ENCODE measurements at places on chromosomes 6 and 20.

DNA sequence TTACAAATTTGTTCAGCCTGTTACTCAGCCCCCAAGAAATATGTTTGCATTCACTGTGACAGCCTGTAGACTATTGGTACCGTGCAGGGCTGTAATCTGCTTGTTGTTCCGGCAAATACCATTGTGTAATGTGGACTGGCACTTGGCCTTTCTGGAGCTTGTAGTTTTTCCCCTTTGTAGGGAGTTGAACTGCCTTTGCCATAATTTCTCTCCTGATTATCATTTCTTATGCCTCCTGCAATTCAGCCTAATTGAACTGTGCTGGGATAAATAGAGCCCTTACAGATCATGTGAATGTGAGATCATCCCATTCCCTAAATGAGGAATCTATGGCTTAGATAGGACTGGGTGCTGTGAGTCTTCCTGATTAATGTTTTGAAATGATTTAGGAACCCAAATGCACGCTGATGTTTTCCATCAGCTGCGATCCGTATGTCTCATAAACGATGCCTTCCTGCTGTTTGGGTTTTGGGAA, 185.1 kb downstream of the JARID2 start:
- DNase-seq = no peak

- no peak for DNase-seq
These were observed 62.6 kb downstream of the SRC start for GRCh38 chr20:37408302-37409193.

GRCh38 chr6:87907521-87907920, 140.1 kb upstream of the SPACA1 start:
- DNase-seq = no peak

GRCh38 chr20:52652271-52652670, 319.9 kb upstream of the TSHZ2 start:
- no peak for DNase-seq

DNA sequence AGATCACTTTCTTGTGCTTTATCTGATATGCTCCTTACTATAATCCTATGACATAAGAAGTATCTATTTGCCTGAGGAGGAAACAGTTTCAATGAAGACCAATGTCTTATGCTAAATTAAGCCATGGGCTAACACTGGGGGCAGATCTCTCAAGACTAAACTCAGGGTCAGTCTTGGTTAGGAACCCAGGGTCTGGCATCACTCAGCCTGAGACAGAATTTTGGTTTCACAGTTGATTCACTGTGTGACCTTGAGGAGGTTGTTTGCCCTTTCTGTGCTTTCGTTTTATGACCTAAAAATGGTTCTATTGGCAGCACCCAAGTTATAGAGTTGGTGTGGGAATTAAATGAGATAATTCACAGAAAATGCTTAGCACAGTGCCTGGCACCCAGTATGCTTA, 4.9 kb upstream of the BCAS1 start:
- DNase-seq = no peak

GRCh38 chr20:58847463-58847862, 3.2 kb downstream of the GNAS-AS1 start:
- DNase-seq = no peak

DNA sequence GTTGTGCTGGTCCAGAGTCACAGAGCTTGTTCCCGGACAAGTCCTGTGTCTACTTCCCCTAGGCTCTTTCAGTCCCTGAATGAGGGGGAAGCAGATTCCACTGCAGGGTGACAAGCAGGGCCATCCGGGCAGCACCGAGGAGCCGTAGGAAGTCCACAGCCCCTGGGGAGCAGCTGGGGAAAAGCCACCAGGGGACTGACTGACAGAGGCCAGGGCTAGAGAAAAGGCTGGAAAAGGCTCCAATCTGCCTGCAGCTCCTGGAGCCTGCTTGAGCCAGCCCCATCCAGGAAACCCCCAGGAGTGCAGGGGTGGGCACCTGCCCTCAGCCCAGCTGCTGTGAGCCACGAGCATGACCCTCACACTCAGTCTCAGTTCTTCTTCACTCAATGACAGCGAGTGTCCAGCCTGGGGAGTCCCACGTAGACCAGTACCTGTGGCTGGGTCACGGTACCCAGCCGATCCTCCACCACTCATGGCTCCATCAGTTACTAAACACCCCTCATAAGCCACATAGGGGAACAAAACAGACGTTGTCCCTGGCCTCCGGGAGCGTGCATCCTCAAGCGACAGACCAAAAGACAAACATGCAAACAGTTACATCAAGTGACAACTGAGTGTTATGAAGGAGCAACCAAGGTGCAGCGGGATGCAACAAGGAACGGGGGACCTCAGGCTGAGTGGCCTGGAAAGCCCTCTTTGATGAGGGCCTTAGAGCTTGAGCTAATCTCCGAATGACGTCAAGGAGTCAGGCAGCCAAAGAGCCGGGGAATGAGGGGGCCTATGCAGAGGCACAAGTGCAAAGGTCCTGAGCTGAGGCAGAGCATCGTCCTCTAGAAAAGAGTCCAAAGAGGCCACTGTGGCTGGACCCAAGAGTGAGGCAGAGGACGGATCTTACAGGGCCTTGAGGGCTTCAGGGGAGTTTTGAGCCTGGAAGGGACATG, 24.8 kb upstream of the VSTM2L start:
- no peak for DNase-seq

DNA sequence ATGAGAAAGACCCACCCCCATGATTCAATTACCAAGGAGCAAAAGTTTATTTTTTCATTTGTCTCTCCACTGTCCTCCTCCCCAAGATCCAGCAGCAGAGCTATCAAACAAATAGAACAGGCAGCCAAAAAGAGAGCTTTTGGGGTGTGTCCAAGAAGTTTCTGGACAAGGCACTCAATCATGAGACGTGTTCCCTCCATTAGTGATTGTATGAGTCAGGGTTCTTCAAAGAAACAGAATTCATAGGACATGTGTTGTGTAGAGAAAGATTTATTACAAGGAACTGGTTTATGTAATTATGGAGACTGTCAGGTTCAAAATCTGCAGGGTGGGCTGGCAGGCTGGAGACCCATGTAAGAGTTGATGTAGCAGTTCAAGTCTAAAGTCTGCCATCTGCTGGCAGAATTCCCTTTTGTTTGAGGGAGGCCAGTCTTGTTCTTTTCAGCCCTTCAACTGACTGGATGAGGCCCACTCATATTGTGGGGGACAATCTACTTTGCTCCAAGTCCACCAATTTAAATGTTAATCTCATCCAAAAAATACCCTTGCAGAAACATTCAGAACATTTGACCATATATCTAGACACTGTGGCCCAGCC, 248.1 kb upstream of the OPRM1 start:
- no peak for DNase-seq

- no peak for DNase-seq
These were observed 75.2 kb downstream of the DST start for GRCh38 chr6:56567501-56567900.

DNA sequence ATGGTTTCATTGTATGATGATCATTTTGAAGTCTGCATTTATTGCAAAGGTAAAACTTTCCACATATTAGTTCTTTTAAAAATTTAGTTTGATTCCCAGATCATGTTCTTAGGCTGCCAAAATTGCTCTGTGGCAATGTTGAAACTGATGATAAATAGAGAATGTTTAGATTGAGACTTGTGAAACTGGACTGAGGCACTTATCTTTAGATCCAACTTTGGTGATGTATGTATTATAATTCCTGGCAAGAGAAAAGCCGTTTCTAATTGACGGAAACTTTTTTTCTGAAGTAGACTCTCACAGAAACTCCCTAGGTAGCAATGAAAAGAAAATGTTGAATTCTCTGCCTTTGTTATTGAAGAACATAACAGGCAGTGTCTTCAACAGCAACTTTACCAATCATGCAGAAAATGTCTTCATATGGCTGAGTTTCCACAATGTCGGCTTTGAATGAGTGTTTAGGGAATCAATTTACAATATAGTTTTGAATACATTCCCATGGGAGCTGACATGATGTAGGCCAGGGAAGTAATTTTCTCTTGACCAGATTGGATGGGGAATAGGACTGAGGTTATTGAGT, 456.2 kb downstream of the CD109 start:
- no peak for DNase-seq

GRCh38 chr20:41467220-41467619, 100.6 kb upstream of the EMILIN3 start:
- DNase-seq = no peak

DNA sequence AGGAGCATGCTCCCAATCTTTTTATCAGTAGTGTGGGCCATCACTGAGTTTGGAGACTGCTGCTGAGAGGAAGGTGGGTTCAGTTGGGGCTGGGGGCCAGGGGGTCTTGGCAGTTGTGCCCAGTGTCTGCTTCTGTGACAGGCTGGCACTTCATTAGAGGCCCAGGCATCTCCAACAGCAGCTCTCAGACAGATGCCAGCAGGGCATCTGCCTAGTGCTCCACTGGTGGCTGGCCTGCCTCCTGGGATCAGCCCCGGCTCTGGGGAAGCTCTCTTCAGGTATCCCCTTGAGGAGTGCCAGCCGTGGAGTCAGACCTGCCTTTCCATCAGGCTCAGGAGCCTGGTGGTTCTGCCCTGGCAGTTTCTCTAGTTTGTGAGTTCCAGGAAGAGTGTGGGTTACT, 77.3 kb downstream of the DTD1 start:
- DNase-seq = no peak

GRCh38 chr6:126261792-126262421, 78.0 kb upstream of the CENPW start:
- no peak for DNase-seq

GRCh38 chr20:40393197-40394079, 295.6 kb downstream of the MAFB start:
- DNase-seq = no peak

DNA sequence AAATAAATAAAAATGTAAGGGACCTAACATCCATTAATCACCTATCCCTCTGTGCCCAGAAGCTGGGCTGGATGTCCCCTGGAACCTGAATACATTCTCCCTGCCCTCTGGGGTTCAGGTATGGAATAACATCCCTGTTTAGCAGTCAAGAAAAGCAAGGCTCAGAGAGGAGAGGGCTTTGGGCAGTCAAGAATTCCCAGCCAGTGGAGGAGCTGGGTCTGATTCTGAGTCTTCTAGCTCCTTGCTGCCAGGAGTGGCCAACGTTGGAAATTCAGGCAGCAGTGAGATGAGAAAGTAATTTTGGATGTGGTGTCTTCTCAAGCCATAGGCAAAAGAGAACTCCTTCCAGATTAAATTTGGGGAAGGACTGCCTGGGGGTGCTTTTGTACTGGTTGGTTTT, 42.6 kb upstream of the ZNFX1 start:
- no peak for DNase-seq

DNA sequence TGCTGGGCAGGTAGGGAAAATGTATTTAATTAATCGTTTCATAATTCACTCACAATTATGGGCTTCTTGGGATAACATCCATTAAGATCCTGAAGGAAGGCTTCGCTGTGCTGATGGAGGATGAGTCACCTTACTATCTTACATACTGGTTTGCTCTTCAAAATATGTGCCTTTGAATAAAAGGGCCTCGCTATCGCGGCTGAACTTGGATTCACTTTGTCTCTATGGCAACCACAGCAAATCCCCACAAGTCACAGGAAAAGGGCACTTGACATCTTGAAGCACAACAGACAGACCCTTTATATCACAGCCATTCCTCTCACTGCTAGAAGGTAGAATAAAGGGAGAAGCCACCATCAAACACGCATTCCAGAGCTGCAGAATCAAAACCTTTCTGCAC, 141.3 kb upstream of the MYLIP start:
- no peak for DNase-seq

GRCh38 chr6:47715782-47716181, 17.4 kb downstream of the ADGRF4 start:
- DNase-seq = no peak

DNA sequence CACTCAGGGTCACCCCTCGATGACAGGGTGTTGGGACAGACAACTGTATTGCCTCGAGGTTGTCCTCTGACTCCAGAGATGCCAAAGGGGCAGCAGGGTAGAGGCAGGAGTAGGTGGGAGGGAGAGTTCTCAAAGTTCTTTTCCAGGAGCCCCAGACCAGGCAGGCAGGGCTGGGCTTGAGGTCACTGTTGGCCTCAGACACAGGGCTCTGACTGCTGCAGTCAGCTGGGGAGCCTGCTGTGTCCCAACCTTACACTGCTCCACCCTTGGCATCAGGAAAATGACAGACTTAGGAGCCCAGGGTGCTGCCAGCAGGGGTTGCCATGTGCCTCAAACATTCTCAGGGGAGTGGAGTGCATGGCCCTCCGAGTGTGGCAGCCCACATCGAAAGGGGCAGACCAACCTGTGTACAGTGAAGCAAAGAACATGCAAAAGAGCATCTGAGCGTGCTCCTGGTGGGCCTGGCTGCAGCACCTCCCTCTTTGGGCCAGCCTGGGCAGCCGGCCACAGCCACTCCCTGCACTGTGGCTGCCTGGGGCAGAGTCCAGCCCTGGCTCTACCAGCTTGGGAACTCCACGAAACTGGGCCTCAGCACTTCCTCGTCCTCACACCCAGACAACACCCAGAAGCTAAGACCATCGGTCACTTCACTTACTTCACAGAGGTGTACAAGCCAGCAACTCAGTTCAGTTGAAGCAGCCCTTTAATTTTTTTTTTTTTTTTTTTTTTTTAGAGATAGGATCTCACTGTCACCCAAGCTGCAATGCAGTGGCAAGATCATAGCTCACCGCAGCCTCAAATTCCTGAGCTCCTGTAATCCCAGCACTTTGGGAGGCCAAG, 24.0 kb downstream of the C6orf132 start:
- DNase-seq = no peak

GRCh38 chr6:112396221-112396620, 49.1 kb downstream of the RFPL4B start:
- DNase-seq = no peak

GRCh38 chr6:56890683-56891429, 64.1 kb upstream of the BEND6 start:
- peak; percentile 10 for DNase-seq

DNA sequence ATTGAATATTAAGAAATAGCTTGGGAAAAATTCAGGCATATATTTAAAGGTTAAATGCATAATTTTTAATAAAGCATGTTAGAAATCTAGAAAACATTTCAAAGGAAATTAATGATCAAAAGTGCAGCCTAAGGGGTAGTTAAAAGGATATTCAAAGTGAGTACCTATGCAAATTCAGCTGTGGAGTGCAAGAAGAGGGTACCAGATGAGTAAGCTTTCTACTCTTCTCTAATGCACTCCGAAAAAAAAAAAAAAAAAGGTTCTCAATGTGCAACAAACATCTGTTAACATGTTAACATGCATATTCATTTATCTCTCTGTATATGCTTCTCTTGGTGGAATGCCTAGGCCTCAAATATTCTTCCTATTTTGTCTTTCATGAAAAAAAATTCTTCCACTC, 32.0 kb upstream of the KATNA1 start:
- no peak for DNase-seq

DNA sequence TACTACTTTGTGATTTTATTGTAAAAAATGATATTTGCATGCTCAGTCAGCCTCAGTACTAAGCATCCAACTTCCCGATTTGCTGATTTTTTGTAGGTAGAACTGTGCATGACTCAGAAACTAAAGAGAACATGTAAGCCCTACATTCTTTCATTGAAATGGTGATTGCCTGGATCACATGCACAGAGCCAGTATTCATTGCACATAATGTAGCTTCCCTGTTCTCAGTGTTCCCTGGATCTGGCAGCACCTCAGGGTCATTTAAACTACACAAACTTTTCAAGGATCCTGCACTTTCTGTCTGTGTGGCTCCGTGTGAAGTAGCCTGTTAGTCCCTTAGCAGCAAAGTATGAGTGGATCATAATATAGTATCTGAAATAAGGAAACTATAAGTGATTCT, 422.9 kb upstream of the AGPAT4 start:
- DNase-seq = no peak

GRCh38 chr6:34239893-34240292, 3.2 kb downstream of the HMGA1 start:
- DNase-seq = no peak

GRCh38 chr20:44866703-44867335, 18.7 kb upstream of the YWHAB start:
- no peak for DNase-seq

GRCh38 chr6:41504466-41505121, 41.6 kb upstream of the FOXP4 start:
- DNase-seq = no peak

GRCh38 chr20:58567437-58567836, 52.2 kb upstream of the APCDD1L start:
- DNase-seq = no peak
